Large intestine (tissue), 12 donors: ENCODE measurements at places on chromosomes 4 and X.

GRCh38 chr4:148052448-148052847 is 320.6 kb downstream of the ARHGAP10 start:
- no peak for DNase-seq

- DNase-seq: no peak
These were observed 149.7 kb upstream of the NUDT6 start for GRCh38 chr4:123072060-123072459.

GRCh38 chr4:180542445-180543100 is 1700.6 kb upstream of the TENM3 start:
- no peak for DNase-seq

DNA sequence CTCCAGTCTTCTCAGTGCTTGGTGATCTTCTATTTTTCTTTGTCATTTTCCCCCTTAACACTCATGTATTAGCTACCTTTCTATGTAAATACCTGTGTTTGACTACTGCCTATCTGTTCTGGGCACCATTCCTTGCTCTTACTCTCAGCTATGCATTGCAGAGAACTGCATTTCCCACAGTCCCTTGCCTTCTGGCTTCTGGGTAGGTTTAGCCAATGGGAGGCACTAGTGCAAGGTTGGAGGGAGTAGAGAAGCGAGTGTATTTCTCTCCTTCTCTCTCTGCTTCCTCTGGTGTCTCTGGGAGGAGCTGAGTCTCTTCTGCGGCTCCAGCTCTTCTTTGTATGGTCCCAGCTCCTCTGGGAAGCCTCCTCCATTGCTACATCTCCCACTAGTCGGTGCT is 50.5 kb downstream of the CWH43 start:
- DNase-seq: no peak

GRCh38 chr4:63717384-63717783 is 691.9 kb downstream of the TECRL start:
- DNase-seq: no peak

- no peak for DNase-seq
These were observed 1742.8 kb downstream of the PCDH7 start for GRCh38 chr4:32462944-32463343.

DNA sequence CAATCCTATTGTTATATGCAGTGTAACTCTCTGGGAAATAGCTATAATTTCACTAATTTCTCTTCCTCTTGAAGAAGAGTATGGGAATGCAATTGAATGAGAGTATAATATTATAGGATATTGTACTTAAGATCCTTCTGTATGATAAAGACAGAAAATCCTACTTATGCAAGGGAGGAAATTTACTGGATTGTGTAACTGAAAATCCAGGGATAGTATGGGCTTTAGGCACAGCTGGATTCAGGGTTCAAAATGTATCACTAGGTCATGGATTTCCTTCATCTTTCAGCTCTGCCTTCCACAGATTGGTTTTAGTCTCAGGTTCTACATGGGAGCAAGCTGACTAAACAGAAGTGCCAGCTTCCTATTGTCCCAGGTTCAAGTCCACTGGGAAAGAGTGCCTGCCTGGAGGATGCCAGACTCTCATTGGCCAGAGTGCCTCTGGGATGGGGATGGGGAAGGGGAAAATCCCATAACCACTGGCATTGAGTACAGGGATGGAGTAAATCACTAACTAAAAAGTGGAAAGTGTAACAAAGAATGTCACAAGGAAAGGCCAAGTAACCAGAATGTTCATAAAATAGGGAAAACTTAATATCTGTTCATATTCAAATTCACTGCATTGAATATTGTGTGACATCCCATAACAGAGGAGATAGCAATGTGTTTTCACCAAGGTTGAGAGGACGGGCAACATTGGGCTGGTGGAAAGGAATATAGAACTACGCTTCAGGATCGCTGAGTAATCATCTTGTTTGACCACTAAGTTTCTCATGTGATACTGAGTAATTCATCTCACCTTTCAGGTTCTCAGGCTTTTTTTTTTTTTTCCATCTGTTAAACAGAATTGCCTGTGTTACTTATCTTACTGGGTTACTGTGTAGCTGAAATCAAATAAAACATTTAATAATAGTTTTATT is 75.7 kb downstream of the ANXA3 start:
- no peak for DNase-seq

DNA sequence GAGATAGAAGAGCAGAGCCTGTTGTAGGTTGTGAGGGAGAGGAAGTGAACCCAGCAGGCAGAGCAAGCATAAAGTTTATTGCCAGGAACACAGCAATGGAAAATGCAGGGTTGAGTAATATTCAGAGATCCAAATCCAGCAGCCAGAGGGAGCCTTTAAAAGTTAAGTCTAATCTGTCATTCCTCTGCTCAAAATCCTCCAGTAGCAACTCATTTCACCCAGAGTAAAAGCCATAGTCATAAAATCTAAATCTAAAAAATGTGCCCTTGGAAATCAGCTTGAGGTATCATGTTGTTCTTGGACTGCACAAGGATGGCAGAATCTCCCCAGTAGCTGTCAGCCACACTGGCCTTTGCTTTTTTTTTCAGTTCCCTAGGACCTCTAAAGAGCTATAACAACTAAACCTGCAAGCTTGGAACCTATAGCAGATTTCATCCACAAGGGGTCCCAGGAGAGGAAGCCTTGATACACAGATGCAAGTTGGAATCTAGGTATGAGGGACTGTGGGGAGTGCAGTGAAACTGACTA is 62.9 kb upstream of the FRAS1 start:
- peak; percentile 57 for DNase-seq

DNA sequence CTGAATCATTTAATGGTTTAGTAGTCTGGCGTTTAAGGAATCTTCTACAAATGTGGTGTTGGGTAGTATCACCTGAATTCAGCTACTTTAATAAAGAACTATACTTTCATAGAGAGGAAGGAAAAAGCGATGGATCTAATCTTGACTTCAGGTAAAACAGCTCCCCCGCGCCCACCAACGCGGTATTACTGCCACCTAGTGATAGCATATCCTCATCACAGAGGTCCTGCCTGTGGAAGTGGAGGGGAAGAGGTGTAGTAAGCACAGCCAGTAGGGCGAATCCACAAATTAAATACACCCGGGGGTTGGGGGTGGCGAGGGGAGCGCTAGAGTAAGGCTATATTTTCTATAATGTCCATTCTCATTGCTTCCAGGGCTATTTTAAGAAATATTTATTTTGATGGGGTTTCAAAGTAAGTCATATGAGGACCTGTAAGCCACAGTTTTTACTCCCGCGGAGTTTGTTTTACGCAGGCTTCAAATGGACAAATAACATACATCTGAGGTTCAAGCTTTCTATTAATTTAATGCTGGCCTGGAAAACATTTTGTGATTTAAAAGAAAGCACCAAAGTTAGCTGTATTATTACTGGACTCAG is 8.3 kb upstream of the DAPP1 start:
- peak; percentile 35 for DNase-seq
